Amniotic epithelial cell (primary cell): ENCODE measurements at places on chromosomes 6 and 20.

DNA sequence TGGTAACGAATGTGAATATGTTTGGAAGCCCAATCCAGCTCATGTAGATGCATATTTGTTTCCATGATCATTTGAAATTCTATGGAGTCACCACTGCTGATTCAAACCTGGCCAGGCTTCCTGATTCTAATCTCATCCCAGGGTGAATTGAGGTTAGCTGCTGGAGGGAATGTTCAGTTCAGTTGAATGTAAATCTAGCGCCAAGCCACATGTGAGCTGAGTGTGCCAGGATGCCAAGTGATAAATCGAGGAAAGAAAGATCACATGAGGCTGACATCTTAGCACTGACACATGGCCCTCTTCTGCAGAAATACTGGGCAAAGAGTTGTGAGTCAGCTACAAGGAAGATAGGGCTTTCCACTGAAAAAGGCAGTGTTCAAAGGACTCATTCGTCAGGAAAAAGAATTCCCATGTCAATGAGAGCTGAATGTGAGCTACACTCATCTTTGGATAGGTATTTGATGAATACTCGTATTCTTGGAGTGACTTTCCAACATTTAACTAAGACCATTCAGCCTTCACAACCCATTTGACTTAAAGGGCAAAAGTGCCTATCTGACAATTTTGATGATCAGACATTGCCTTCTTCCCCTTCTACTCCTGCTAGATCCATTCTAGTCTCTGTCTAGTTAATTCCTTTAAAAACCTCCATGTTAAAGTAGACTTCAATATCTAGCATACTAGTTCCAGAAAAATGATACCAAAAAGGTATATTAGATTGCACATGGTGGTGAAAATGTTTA is 172.1 kb downstream of the MTFR2 start:
- DNase-seq, result peak; percentile 100

DNA sequence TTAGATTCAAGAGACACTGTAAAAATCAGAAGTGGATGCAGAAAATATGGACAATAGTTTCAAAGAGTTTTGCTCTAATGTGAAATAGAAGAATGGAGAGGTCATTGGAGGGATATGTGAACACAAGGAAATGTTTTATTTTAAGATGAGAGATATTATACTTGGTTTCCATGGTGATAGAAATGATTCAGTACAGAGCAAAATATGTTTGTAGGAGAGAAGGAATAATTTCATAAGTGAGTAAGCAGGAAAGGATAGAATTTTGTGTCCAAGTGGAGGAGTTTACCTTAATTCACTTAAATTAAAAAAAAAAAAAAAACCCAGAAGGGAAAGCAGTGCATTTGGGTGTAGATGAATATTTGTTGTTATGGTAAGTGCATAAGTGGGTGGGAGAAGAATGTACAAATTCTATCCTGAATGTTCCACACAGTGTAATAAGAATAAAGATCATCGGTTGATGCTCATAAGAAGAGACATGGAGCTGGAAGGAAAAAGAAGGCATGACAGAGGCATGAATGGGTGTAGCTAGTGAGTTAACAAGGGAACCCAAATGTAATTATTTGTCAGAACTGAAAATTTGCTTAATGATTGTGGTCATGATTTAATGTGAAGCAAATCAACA is 688.9 kb upstream of the GJE1 start:
- no peak for DNase-seq

DNA sequence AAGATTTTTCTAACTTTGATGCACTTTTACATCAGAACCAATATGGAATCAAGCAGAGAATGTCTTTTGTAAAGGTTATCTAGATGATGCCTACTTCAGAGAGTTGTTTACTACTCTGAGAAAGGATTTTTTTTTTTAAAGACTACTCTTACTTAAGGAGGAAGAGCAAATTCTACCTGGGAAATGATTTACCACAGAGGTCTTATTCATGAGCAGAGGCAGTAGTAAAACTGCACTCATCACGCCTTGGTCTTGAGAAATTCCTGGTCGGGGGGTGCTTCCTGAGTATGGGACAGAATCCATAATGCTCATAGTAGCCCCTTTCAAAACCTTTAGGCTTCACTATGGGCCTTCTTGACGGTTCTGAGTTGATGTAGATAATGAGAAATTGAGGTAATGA is 241.8 kb upstream of the PREP start:
- no peak for DNase-seq

GRCh38 chr20:32289661-32290431 is 12.4 kb downstream of the KIF3B start:
- DNase-seq, result no peak

DNA sequence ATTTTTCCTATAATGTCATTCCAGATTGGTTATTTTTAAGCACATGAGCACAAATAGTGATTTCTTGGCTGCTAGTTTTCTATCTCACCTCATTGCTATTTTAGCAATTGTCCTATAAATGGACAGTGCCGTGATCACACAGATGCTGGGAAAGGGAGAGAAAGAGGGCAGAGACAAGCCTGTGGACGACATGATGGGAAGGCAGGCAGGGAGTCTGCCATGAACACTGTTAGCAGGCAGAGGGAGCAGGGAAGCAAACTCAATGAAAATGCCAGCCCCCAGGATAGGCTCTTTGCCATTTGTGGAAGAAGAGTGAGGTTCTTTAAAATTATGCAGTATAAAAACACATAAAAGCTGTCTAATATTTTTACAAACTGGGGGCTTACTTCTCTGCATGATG is 96.8 kb downstream of the ADTRP start:
- DNase-seq, result no peak

DNA sequence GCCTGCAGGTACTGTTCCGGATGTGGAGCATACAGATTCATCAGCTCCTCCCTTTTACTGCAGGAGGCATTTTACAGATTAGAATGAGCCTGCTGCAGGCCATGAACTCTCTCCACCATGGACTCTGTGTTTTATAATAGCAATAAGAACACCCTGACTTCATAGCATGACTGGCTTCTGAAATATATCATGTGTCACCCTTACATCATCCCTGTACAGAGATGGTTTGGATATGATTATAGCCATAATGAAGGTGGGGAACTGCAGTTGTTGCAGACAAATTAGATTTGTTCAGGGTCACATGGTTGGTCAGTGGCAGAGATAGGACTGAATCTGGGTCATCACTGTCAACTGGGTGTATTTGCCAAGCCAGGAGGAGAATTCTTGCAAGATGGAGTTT is 100.7 kb downstream of the FOXO3 start:
- peak; percentile 81 for DNase-seq

GRCh38 chr20:63120808-63121090 is 95.2 kb downstream of the YTHDF1 start:
- DNase-seq, result no peak

- no peak for DNase-seq
Observed at GRCh38 chr6:167678102-167679101, 148.3 kb upstream of the AFDN start.

DNA sequence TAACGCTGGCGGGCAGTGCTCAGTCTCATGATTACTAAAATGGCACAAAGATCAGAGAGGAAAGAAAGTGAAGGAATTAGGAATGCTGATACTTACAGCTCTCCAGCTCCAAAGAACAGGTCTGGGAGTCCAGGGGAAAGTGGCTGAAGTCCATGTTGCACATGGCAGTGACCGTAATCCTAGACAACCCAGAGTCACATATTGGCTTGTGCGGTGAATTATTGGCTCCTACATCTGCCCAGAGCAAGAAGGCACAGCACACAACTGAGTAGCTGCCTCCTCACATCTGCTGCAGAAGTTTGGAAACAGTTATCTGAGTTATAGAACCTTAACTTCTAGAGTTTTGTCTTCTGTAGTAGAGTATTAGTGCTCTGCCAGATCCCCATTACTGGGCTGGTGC is 47.2 kb downstream of the GABRR2 start:
- no peak for DNase-seq

- no peak for DNase-seq
Observed at GRCh38 chr20:61919239-61919638, 146.4 kb downstream of the TAF4 start.

DNA sequence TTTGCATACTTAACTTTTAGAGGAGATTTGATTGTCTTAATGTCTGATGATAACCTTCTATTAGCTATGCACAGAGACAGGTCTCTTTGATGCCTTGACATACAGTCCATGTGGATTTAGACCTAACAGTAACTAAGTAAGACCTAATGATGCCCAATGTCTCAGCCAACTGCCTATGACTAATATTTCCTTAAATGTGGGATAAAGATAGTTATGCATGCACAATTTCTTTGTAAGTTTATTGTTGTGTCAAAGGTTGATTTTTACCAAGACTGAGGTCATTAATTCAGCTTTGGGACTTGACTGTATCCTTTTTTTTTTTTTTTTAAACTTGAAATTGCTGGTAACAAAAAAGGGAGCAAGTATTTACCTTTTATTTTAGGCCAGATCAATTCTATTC is 450.0 kb downstream of the HAO1 start:
- no peak for DNase-seq

DNA sequence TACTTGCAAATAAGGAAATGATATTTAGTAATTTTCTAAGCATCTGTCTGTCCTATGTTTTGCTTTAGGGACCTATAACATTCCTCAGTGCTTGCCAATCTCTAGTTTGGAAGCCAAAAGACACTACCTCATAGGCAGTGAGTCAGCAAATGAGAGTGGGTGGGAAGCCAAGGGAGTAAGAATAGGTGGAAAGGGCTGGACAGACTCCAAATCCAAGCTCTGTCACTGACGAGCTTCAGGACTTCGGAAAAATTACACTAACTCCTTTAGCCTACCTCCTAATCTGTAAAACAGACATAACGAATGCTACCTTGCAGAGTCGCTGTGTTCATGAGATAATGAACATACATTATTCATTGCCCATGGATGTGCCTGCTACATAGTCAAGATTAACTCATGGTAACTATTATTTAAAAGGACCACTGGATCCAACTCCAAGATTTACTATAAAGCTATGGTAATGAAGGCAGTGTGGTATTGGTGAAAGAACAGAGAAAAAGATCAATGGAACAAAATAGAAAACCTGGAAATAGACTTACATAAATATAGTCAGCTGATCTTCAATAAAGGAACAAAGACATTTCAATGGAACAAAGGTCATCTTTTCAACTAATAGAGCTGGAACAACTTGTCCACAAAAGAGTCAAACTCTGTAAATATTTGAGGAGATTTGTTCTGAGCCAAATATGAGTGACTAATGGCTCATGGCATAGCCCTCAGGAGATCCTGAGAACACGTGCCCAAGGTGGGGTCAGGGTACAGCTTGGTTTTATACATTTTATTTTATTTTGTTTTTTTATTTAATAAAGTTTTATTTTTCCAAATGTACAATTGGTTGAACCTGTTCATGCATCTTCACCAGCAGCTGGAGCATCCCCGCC is 64.1 kb downstream of the FAM50B start:
- DNase-seq, result peak; percentile 87

DNA sequence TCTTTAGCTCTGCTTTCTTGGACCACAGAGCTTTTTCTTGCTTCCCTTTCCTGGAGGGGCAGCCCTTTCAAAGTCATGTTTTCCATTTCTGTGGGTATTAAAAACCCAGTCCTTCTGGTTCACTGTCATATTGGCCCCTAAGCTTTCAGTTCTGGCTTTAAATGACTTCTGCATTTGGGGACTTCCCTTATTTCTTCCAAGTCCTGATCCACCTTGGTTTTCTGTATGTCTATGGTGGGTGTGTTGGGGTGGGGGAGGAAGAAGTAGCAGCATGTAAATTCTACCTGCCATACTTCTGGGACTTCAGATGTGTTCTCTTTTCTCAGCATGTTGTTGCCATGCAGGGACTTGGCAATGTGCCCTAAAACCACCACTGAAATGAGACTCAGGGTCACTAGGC is 77.1 kb upstream of the EMILIN3 start:
- DNase-seq, result no peak

DNA sequence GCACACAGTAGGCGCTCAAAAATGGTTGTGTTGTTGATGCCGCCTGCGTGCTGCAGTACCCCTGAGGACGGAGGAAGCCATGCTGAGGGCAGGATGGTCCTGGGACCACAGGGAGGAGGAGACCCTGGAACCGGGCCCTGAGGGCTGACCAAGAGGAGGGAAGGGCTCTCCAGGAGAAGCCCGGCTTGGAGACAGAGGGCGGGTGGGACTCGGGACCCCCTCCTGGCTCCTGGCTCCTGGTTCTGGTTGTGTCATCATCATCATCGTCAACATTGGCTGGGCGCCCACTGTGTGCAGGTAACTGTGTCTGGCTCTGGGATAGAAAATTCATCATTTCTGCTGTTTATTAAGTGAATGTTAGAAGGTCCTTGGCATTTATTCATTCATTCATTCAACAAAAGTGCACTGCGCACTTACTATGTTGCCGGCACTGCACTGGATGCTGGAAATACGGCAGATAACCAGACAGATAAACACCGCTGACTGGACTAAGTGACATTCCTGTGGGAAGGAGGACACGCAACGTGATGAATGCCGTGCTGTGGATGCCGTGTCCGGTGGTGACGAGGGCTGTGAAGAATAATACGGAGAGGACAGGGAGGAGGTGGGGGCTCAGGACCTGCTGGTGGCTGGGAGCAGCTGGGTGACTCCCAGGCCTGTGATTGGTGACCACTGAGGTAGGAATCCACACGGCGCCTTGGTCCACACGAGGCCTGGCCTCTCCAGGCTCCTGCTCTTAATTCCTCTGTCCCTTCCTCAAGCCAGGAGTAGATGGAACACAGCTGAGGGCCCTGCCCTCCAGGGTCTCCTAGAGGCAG is 35.3 kb downstream of the SPDEF start:
- no peak for DNase-seq

DNA sequence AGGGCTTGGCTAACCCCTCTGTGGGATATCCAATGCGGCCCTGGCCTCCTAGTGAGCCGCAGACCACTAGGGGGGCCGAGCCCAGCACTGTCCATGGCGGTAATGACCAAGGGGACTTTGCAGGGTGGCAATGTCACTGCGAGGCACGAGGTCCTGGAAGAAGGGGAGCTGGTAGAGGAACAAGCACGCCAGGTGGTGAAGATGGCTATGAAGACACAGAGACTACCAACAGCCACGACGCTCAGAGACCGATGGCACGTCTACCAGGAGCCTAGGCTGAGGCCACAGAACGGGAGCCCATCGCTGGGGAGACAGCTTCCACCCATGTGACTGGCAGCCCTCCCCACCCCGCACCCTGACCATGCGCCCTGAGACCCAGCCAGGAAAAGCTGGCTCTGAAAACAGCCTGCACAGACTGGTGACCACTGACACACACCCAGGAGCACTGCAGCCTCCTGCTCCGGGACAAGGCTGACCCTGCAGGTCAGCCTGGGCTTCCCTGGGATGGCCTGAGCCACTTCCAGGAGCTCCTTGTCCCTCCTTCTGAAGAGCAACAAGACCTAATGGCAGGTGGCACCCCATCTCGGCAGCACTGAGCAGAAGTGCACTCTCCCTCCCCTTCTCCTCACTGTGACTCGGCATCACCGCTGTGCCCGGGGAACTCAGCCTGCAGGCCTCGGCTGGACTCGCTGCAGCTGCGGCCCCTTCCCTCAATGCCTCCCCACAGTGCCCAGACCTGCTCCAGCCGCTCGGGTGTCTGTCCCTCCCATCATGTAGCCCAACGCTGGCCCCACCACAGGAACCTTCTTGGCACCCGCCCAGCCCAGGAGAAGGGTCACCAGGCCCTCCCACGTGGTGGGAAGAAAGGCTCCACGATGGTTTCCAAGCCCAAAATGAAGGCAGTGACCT is 56.9 kb downstream of the GNAS-AS1 start:
- no peak for DNase-seq
